ENCODE measurements at places on chromosomes 2 and 18. TPM values are rescaled to one million over a fixed set of nuclear protein-coding genes. Genes with fewer than 3 reads are reported as not detected.

- no peak for DNase-seq
- H3K4me3 ChIP-seq, result no peak overlapping the region
- no peak overlapping the region for H3K27ac ChIP-seq
- H3K36me3 ChIP-seq, result no peaks in the 10 kb centered on the region
Observed at GRCh38 chr2:39399570-39399969, 37.5 kb downstream of the MAP4K3 start.

- H3K27ac ChIP-seq, result no peak overlapping the region
- no peak overlapping the region for H3K4me3 ChIP-seq
- H3K36me3 ChIP-seq, result no peaks in the 10 kb centered on the region
- no peak for DNase-seq
Observed at GRCh38 chr2:8639122-8639635, 42.7 kb upstream of the ID2 start.

DSG1 gene
- not detected for total RNA-seq

SERPINB13 gene
- not detected for total RNA-seq

VWC2L gene
- not detected for total RNA-seq

RAMP1 gene
- 3.9 TPM for total RNA-seq

DNA sequence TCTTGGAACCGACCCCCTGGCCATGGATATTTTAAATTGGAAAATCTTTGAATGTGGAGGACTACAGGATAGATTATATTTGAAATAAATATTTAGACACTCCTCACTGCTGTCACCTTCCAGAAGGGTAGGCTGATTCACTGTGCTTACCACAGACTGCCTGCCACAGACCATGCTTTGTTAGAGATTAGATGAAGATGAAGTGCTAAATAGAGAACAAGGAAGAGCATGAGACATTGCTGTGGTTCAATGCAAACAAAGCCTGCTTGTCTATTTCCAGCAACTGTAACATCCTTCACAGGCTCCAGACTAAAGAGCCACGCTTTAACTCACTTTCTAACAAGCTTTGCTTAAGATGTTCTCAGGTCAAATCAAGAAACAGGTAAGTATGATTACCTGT is 81.0 kb upstream of the TMEM17 start:
- no peaks in the 10 kb centered on the region for H3K36me3 ChIP-seq
- H3K4me3 ChIP-seq, result no peak overlapping the region
- H3K4me1 ChIP-seq, result no peaks in the 10 kb centered on the region
- H3K27ac ChIP-seq, result no peak overlapping the region
- peaks cover 9% of the 10 kb centered on the region for H3K27me3 ChIP-seq

- H3K36me3 ChIP-seq, result no peaks in the 10 kb centered on the region
- H3K27me3 ChIP-seq, result no peaks in the 10 kb centered on the region
- no peak overlapping the region for H3K27ac ChIP-seq
- no peaks in the 10 kb centered on the region for H3K4me1 ChIP-seq
- no peak overlapping the region for H3K4me3 ChIP-seq
- no peak for DNase-seq
Observed at GRCh38 chr2:134438371-134438770, 184.5 kb downstream of the MGAT5 start.

DNA sequence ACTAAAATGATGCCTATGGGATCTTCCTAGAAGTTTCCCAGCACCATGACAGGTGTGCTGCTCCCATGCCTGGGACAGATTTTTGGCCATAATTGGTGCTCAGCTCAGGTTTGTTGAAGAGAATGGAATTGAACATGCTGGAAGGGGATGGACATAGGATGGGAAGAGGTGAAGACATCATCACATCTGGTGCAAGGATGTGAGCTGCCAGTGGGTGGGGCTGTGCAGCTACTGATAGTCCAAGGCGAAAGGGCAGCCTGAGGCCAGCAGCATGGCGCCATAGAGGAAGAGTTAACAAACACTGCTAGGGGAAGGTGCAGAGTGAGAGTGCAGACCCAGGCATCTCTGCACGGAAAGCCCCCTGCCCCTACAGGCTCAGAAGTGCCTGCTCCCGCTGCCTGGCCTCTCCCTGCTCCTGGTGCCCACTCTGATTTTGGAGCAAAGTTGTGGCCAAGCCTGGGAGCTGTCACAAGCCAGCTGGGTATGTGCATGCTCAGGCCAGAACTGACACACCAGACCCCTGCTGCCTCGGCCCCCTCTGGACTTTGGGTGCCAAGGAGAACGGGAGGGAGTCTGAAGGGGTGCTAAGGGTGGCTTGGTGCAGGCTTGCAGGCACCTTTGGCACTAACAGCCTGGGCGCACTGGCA is 178.6 kb downstream of the ZBTB7C start:
- no peak overlapping the region for H3K27ac ChIP-seq
- peak; percentile 53 for DNase-seq
- peaks cover 34% of the 10 kb centered on the region for H3K4me1 ChIP-seq
- peaks cover 15% of the 10 kb centered on the region for H3K27me3 ChIP-seq

DNA sequence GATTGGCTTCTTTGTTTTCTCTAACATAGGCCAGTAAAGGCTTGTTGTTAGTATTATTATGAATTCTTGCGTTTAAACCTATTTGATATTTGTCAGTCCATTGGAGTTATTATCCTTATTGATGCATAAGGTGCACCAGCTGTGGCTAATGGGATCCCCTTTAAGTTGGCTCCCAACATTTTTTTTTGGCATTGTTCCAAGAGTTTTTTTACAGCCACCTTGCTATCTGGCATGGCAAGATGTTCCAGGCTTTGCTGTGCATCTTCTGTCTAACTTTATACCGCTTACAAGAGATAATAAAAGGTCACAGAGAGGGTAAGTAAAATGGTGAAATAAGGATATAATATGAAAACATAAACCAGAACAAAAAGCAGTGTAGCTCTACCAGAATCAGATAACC is 157.5 kb upstream of the TACR1 start:
- no peaks in the 10 kb centered on the region for H3K36me3 ChIP-seq
- no peak overlapping the region for H3K4me3 ChIP-seq
- H3K27me3 ChIP-seq, result no peaks in the 10 kb centered on the region
- H3K27ac ChIP-seq, result no peak overlapping the region

HAAO gene
- 0.56 TPM for total RNA-seq

GRCh38 chr2:128775914-128776285 is 457.2 kb upstream of the HS6ST1 start:
- H3K4me3 ChIP-seq, result no peak overlapping the region
- no peaks in the 10 kb centered on the region for H3K27me3 ChIP-seq
- no peaks in the 10 kb centered on the region for H3K36me3 ChIP-seq
- H3K4me1 ChIP-seq, result no peaks in the 10 kb centered on the region

GRCh38 chr2:233768076-233768475 is 8.0 kb downstream of the UGT1A1 start:
- no peaks in the 10 kb centered on the region for H3K36me3 ChIP-seq
- H3K4me1 ChIP-seq, result no peaks in the 10 kb centered on the region
- H3K27me3 ChIP-seq, result peaks cover 19% of the 10 kb centered on the region
- H3K4me3 ChIP-seq, result no peak overlapping the region
- DNase-seq, result no peak

DNA sequence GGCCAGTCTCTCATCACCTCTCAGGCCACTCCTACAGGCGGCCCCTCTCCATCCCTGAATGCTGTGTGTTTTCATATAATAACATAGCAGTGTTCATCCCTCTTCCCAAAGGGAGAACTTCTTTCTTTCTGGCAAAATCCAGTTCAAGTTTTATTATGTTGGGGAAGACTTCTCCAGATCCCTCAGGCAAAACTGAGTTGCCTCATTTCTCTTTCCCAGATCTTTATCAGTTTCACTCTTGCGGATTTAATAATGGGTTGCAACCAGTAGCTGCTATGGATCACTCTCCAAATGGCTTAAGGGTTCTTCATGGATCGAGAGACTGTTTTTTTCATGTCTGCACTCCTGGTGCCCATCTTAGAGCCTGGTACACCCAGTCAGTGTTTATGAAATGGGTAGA is 129.9 kb downstream of the FHOD3 start:
- H3K36me3 ChIP-seq, result no peaks in the 10 kb centered on the region
- H3K27ac ChIP-seq, result no peak overlapping the region
- no peaks in the 10 kb centered on the region for H3K4me1 ChIP-seq
- no peak for DNase-seq

GRCh38 chr18:49723648-49724180 is 89.6 kb downstream of the ACAA2 start:
- no peak overlapping the region for H3K27ac ChIP-seq
- H3K27me3 ChIP-seq, result peaks cover 29% of the 10 kb centered on the region
- H3K4me3 ChIP-seq, result peak overlapping the region; percentile 2
- H3K4me1 ChIP-seq, result peaks cover 12% of the 10 kb centered on the region
- H3K36me3 ChIP-seq, result no peaks in the 10 kb centered on the region

TNFAIP6 gene
- not detected for total RNA-seq

DNA sequence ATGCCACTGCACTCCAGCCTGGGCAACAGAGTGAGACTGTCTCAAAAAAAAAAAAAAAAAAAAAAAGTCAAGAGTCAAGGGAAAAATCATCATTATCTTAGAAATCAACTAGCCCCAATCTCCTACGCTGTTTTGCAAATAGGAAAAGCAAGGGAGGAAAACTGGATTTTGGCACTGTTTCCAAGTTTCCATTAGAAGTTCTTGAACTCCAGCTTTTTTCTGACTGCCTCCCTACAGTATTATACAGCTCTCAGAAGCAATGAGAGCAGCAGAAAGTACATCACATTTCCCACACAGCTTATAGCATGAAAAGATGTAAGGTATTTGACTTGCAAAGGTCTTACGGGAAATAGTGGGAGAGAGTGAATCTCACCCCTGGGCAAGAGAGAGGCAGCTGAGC is 127.8 kb downstream of the OSR1 start:
- no peak overlapping the region for H3K4me3 ChIP-seq
- no peaks in the 10 kb centered on the region for H3K27me3 ChIP-seq
- DNase-seq, result no peak
- no peaks in the 10 kb centered on the region for H3K4me1 ChIP-seq
- H3K27ac ChIP-seq, result no peak overlapping the region

DNA sequence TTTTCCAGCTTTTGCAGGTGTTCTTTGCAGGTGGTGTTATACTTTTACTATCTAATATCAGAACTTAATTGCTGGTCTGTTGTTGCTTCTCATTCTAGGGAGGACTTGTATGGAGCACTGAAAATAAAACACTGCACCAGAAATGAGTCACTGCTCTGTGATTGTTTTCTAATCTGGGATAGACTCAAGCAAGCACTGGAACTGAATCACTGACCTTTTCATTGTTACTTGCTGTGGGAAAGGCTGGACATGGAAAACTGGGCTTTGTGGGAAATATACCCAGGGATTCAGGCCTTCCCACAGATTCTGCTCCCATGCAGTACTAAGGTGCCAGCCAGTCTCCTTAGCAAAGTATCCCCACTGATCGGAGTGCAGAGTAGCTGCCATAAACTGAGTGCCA is 470.0 kb upstream of the GCFC2 start:
- H3K36me3 ChIP-seq, result no peaks in the 10 kb centered on the region
- no peaks in the 10 kb centered on the region for H3K27me3 ChIP-seq
- DNase-seq, result no peak
- H3K27ac ChIP-seq, result no peak overlapping the region
- H3K4me3 ChIP-seq, result no peak overlapping the region

DNA sequence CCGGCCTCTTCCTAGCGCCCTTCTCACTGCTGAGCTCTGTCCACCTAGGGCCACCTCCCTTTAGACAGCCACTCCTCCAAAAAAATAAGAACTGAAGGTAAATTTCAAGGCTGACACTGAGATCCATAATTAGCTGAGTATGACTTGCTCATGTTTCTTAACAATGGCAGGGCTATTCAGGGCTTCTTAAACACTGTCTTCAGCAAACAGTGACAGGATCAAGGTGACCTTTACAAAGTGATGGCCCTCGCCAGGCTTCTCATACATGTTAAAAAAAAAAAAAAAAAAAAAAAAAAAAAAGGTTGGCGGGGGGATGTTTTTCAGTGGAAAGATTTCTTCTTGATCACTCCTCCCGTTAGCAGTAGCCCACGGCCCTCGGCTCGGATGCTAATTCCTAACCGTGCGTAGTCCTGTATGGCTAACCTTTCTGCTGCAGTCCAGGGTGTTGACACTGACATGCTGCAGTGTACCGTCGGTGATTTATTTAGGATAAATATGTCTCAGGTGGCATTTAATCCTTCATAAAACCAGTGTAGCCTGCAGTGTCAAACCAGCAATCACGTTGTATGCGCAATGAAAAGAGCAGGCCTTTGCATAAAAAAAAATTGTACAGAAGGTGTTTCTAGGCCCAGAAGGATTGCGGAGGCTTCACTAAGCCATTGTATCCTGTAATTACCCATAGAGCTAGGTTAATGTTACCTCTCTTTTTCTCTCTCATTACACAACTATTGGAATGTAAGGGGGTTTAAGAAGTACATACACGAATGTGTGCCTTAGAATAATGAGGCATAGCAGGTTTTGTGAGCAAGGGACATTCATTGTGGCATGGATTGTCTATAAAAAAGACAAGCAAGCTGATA is 142.7 kb downstream of the PTGR3 start:
- peaks cover 21% of the 10 kb centered on the region for H3K4me1 ChIP-seq
- DNase-seq, result no peak
- no peak overlapping the region for H3K27ac ChIP-seq
- H3K4me3 ChIP-seq, result no peak overlapping the region
- no peaks in the 10 kb centered on the region for H3K36me3 ChIP-seq
- no peaks in the 10 kb centered on the region for H3K27me3 ChIP-seq

SKOR2 gene
- not detected for total RNA-seq

FOXI3 gene
- not detected for total RNA-seq

PLEK gene
- 42.5 TPM for total RNA-seq

DNA sequence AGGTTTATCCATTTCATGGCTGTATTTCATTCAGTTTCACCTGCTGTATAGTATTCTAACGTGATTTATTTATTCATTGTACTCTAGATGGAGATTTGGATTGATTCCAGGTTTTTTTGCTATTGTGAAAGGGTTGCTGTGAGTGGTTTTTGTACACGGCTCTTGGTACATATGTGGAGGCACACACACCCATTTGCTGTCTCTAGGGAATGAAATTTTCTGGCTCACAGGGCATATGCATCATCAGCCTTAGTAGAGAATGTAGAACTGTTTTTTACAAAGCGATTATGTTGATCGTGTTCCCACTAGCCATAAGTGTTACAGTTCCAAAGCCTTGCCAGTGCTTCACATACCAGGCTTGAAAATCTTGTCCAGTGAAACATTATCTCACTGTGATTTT is 5.1 kb downstream of the SPTBN1 start:
- H3K27me3 ChIP-seq, result peaks cover 65% of the 10 kb centered on the region
- peaks cover 10% of the 10 kb centered on the region for H3K4me1 ChIP-seq
- no peak overlapping the region for H3K4me3 ChIP-seq
- no peak for DNase-seq
- H3K27ac ChIP-seq, result no peak overlapping the region

GRCh38 chr2:28477645-28478044 is 18.2 kb upstream of the PLB1 start:
- H3K4me1 ChIP-seq, result peaks cover 6% of the 10 kb centered on the region
- DNase-seq, result peak; percentile 31
- no peaks in the 10 kb centered on the region for H3K27me3 ChIP-seq
- no peak overlapping the region for H3K27ac ChIP-seq
- H3K36me3 ChIP-seq, result peaks cover 5% of the 10 kb centered on the region

GRCh38 chr2:25331686-25332365 is 9.9 kb downstream of the DNMT3A start:
- H3K27me3 ChIP-seq, result no peaks in the 10 kb centered on the region
- no peak overlapping the region for H3K27ac ChIP-seq

ZBTB14 gene
- total RNA-seq, result 22.5 TPM

ATOH8 gene
- total RNA-seq, result 0.12 TPM
